ENCODE measurements at places on chromosomes 7 and 10. TPM values are rescaled to one million over a fixed set of nuclear protein-coding genes. Genes with fewer than 3 reads are reported as not detected.

DNA sequence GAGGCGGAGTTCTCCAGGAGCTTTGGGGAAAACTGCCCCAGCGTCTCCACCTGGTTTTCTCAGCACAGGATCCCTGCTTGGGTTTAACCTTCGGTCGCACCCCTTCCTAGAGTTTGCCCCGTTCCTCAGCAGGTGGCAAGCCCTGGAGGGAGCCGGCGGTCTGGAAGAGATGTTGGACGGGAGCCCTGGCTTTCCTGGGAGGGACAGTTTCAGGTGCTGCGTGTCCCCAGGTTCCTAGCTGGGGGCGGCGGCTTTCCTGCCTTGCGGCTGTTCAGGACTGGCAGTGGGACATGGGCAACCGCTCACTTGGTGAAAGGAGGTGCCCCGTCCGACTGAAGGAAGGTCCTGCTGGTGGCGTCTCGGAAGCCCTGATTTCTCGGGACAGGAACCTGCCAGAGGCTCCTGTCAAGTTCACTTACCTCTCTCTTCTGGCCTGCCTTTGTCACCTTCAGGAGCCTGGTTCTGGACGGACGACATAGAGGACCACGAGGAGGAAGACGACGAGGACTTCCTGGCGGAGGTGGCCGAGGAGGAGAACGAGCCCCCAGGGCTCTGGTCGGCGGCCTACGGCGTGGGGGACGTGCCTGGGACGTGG is 14.8 kb downstream of the ZNF316 start:
- H3K27me3 ChIP-seq = no peaks in the 10 kb centered on the region
- H3K36me3 ChIP-seq = peaks cover 13% of the 10 kb centered on the region
- no peak overlapping the region for H3K27ac ChIP-seq
- no peak overlapping the region for H3K4me3 ChIP-seq
- H3K4me1 ChIP-seq = no peaks in the 10 kb centered on the region

DNA sequence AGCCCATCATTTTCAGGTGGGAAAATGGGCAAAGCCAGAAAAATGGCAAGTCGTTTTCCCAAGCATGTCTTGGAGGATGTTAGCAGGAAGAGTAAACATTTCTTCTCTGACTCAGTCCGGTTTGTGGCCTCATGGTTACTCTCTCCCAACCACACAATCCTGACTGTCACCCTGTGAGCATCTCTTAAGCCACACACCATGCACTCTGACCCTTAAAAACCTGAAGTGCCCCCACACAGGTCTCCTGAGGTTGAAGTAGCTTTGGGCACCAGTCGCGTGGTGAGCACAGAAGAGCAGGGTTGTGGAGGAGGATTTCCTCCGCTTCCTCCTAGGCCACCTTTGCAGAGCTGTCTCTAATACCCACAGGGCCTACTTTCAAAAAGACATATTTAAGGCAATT is 387.3 kb upstream of the NPVF start:
- DNase-seq = no peak
- no peaks in the 10 kb centered on the region for H3K36me3 ChIP-seq
- H3K27me3 ChIP-seq = no peaks in the 10 kb centered on the region
- no peak overlapping the region for H3K27ac ChIP-seq

DNA sequence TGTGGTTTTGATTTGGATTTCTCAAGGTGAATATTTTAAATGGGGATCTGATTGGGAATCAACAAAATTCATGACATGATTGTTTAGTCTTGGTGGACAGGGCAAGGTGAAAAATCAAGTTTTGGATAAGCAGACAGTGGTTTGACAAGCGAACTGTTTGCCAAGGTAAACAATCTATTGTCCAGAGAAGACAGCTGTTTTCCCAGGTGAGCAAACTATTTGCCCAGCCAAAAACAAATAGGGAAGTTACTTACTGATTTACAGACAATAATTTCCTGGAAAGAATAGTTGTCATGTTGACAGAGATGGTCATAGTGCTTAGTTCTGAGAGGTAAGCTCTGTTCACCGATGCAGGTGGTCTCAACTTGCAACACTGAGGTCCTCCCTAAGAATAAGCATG is 94.0 kb upstream of the STEAP1B start:
- H3K4me3 ChIP-seq = no peak overlapping the region
- H3K27me3 ChIP-seq = no peaks in the 10 kb centered on the region
- no peak overlapping the region for H3K27ac ChIP-seq
- DNase-seq = no peak

- H3K4me3 ChIP-seq = no peak overlapping the region
- H3K36me3 ChIP-seq = no peaks in the 10 kb centered on the region
- DNase-seq = no peak
- no peaks in the 10 kb centered on the region for H3K27me3 ChIP-seq
- no peaks in the 10 kb centered on the region for H3K4me1 ChIP-seq
Measured at GRCh38 chr7:157513162-157513621, 176.4 kb downstream of the DNAJB6 start.

Gene ADK
- total RNA-seq = 123 TPM

- H3K36me3 ChIP-seq = no peaks in the 10 kb centered on the region
- peak overlapping the region; percentile 84 for H3K27ac ChIP-seq
- peak; percentile 69 for DNase-seq
- H3K4me1 ChIP-seq = peaks cover 8% of the 10 kb centered on the region
- peaks cover 5% of the 10 kb centered on the region for H3K27me3 ChIP-seq
Measured at GRCh38 chr7:94908323-94909178, 1.2 kb downstream of the PPP1R9A start.

DNA sequence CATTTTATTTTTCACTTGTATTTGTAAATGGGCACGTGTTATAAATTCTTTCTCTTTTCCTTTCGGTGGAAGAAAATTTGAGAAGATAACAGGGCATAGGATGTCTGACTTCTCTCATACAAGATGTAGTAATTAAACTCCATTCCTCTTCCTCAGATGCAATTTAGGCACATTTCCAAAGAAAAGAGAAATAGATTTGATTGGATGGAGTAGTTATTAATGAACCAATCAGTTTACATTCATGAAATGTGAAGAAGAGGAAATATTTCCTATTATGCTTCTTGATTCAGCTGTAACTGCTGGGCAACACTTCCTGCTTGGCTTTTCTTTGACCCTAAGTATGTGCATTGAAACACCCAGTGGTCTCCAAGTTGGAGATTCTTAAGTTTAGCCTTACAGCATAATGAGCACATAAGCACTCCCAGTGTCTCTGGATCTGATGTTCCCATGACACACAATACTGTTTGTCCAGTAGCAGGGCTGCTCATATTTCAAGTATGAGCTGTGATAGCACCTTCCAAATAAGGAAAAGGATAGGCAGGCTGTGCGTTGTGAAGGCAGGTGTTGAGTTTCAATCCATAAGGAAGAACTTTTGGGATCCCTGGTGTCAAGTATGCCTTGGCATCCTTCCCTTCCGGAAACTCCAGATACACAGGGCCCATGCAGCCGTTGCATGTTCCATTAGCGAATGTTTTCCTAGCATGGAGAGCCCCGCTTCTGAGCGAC is 33.4 kb upstream of the COBL start:
- no peak overlapping the region for H3K4me3 ChIP-seq
- H3K36me3 ChIP-seq = no peaks in the 10 kb centered on the region
- no peaks in the 10 kb centered on the region for H3K4me1 ChIP-seq

- no peaks in the 10 kb centered on the region for H3K36me3 ChIP-seq
- no peaks in the 10 kb centered on the region for H3K27me3 ChIP-seq
- no peaks in the 10 kb centered on the region for H3K4me1 ChIP-seq
- H3K27ac ChIP-seq = no peak overlapping the region
- H3K4me3 ChIP-seq = no peak overlapping the region
Measured at GRCh38 chr7:113936982-113937381, 18.2 kb upstream of the PPP1R3A start.
